ENCODE measurements at places on chromosomes 3 and 15. TPM values are rescaled to one million over a fixed set of nuclear protein-coding genes. Genes with fewer than 3 reads are reported as not detected.

GRCh38 chr15:65171428-65171827, 13.7 kb downstream of the CLPX start:
- DNase-seq = no peak
- H3K36me3 ChIP-seq = peaks cover 27% of the 10 kb centered on the region
- H3K27me3 ChIP-seq = no peaks in the 10 kb centered on the region

DNA sequence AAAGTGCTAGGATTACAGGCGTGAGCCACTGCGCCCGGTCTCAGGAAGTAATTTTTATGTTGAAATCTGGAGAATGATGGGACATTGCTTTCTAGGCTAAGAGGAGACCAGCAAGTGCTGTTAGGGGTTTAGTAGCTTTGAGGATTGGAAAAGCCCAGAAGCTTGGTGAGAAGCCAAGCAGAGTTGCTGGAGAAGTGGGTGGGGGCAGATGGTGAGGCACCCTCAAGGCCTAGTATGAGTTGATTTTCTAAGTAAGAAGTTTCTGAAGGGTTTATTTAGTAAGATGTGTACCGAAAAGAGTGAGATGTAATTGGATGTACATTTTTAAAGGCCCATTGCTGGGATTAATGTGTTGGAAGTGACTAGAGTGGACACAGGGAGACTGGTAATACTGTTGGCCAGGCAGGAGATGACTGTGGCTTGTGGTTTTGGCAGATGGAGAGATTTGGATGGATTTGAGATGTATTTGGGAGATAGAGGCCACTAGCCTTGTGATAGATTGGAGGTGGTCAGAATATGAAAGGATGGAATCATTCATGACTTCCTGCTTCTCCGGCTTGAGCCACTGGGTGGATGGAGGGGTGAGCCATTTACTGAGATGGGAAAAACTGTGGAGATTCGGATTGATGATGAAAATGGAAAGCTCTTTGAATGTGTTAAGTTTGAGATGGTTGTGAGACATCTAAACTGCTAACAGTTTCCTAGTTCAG, 2.3 kb downstream of the LRRC28 start:
- H3K27ac ChIP-seq = peak overlapping the region; percentile 37
- peak; percentile 31 for DNase-seq
- H3K36me3 ChIP-seq = peaks cover 15% of the 10 kb centered on the region
- H3K4me3 ChIP-seq = no peak overlapping the region
- peaks cover 26% of the 10 kb centered on the region for H3K4me1 ChIP-seq
- no peaks in the 10 kb centered on the region for H3K27me3 ChIP-seq

GRCh38 chr3:34675383-34676120, 877.1 kb downstream of the PDCD6IP start:
- H3K27ac ChIP-seq = no peak overlapping the region
- no peaks in the 10 kb centered on the region for H3K27me3 ChIP-seq
- no peaks in the 10 kb centered on the region for H3K36me3 ChIP-seq
- no peak for DNase-seq

GRCh38 chr3:78348664-78349063, 1308.8 kb downstream of the ROBO2 start:
- no peaks in the 10 kb centered on the region for H3K27me3 ChIP-seq
- no peaks in the 10 kb centered on the region for H3K4me1 ChIP-seq
- no peak overlapping the region for H3K4me3 ChIP-seq
- DNase-seq = no peak

DNA sequence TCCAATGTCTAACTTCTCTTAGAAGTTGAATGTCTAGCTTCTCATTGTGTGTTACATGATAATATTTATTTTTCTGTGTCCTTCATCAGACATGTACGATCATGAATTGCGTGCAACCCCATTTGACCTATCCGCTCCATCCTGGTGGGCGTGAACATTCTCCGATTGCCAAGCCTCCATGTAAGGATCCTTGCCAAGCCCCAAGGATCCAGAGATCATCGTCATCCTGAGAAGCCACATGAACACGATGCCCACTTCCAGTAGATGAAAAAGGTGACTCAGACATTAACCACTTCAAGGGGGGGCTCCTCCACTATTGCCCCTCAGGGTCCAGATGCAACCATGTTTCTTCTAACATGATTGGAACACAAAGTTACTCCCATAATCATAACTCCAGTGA, 25.5 kb upstream of the KNG1 start:
- peaks cover 18% of the 10 kb centered on the region for H3K27me3 ChIP-seq
- DNase-seq = no peak
- no peak overlapping the region for H3K4me3 ChIP-seq
- H3K27ac ChIP-seq = no peak overlapping the region
- peaks cover 3% of the 10 kb centered on the region for H3K4me1 ChIP-seq

GRCh38 chr3:60555686-60556354, 695.4 kb downstream of the FHIT start:
- H3K36me3 ChIP-seq = no peaks in the 10 kb centered on the region
- H3K27me3 ChIP-seq = no peaks in the 10 kb centered on the region
- no peak overlapping the region for H3K27ac ChIP-seq
- H3K4me1 ChIP-seq = peaks cover 16% of the 10 kb centered on the region
- no peak overlapping the region for H3K4me3 ChIP-seq

- H3K36me3 ChIP-seq = peaks cover 1% of the 10 kb centered on the region
- H3K4me3 ChIP-seq = no peak overlapping the region
- H3K27me3 ChIP-seq = no peaks in the 10 kb centered on the region
Measured at GRCh38 chr3:101972430-101973162, 123.3 kb downstream of the NFKBIZ start.

DNA sequence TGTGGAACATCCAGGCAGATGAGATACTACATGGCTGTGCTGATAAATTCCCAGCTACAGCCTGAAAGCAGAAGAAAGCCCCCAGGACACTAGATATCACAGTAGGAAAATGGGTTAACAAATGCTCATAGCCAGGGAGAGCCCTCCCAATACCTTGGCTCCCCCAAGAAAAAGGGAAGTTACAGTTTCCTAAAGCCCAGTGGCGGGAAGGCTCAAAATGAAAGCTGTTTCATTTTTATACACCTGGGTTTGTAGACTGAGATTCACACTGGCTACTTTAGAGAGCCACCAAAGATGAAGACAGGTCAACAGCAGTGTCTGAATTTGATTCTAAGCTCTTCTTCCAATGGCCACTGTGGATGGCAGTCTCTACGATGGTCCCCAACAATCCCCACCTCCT, 55.0 kb upstream of the TOPAZ1 start:
- H3K36me3 ChIP-seq = no peaks in the 10 kb centered on the region
- H3K4me3 ChIP-seq = no peak overlapping the region
- no peak for DNase-seq

PPP1R2 gene
- total RNA-seq = 86.7 TPM

CACNA2D3 gene
- not detected for total RNA-seq
